ENCODE measurements at places on chromosomes 1 and 21.

DNA sequence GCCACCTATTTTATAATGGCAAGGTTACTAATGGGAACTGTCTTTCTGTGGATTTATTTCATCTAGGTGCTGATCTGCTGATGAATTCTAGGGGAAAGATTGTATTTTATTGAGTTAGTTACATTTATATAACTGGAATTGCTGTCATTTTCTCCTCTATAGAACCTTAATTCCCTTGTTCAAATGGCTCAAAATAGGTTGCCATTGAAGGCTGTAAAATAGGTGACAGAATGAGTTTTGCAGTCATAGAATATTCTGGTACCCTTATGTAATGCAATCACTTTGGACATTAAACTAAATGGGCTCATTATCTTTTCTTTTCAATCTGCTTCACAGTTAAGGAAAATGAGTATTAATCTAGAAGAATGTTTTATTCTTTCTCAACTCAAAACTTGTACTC lies 131.0 kb downstream of the CTH start:
- no peak for DNase-seq

DNA sequence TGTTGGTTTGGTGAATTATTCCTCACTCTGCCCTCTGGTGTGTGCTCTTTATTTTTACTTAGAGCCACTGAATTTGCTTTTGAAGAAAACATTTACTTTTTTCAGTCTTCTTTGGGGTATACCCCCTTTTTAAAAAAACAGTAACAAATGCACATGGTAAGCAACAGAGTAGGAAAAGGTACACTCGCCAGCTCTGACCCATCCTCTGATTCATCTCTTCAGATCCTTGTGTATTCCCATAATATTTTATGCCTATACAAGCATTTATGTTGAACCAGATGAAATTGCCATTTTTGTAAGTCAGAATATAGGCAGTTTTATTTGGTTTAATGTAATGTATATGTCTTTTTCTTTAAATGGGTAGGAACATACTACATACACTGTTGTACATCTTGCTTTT lies 28.3 kb downstream of the TTC3 start:
- no peak for DNase-seq

GRCh38 chr1:10705953-10706352 lies 90.5 kb downstream of the CASZ1 start:
- no peak for DNase-seq

- no peak for DNase-seq
These were observed 642.9 kb downstream of the BRINP3 start for GRCh38 chr1:189834813-189835212.
